Activated T-helper 17 cell treated with anti-CD3 and anti-CD28 coated beads, Interleukin-2, amount 50 U/mL, for 72 hours (primary cell): ENCODE measurements at places on chromosomes 4 and X.
A peak's percentile ranks its signal among the peaks of the same experiment; 100 is the strongest.

GRCh38 chrX:2933125-2933900 is 4.2 kb upstream of the ARSD start:
- no peak for ATAC-seq

DNA sequence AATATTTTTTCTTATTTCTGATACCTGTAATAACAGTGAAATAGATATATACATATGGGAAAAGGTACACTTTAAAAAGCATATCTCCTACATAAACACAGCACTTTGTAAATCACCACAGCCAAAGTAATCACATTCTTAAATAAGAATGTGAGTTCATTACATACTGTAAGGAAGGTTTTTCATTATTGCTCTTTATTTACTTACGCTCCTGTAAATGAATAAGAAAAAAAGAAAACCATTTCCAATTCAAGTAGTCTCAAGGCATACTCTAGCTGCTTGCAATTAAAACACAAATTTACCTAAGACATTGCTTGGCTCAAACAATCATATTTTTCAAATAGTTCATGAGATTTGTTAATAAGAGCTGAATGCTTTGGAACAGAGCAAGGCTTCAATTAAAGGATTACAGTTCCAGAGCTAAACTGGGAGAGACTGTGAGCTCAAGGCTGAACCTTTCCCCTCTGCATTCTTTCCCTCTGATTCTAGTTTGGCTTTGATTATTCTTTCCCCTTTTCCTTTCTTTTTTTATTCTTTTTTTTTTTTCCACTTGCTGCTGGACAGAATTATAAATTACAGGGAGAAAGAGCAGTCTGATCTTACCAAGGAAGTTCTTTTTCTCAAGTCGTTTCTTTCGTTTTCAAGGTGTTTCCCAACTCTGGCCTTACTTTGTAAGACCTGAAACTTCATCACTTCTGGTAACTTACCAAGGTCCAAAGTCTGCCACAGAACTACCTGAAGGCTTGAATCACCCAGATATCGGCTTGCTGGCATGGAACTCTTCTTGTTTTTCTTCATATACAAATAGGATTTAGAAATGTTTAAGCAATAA is 278.3 kb downstream of the INPP4B start:
- peak; percentile 30 for ATAC-seq

DNA sequence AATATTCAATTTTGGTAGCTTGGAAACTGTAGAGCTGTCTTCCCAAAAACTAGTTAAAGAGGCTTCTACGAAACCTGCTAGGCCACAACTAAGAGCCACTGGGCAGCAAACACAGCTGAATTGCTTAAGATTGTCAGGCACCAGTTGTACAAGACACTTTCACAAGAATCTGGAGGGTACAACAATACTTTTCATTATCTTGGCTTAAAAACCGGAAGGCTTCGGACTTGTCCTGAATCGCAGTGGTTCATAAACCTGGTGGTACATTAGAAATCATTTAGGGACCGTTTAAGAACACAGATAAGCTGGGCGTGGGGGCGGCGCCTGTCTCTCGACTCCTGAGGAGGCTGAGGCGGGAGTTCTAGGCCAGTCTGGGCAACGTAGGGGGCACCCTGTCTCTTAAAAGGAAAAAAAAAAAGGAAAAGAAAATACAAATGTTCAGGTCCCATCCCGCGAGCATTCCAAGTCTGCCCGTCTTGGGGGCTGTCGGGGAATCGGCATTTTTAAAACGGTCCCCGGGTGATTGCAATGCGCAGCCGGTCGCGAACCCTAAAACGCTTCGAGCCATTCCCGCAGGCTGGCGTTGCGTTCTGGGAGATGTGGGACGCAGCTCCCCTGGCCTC is 763 bp downstream of the PYURF start:
- no peak for ATAC-seq

DNA sequence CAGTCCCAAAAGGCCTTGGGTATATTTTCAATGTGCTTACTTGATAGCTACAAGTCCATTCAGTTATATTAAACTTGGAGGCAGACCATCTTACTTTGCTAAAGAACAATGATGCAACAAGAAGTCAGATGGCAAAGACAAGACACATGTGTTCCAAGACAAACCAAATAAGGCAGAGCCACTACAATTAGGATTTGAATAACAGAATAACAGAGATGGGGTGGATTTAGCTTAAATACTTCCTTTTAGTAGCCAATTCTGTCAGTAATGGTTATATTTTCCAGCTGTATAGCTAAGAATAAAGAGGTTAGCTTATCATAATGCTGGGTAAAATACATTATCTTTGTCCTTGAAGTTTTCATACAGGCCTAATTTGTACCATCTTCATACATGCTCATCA is 37.7 kb upstream of the FRAS1 start:
- ATAC-seq = no peak

DNA sequence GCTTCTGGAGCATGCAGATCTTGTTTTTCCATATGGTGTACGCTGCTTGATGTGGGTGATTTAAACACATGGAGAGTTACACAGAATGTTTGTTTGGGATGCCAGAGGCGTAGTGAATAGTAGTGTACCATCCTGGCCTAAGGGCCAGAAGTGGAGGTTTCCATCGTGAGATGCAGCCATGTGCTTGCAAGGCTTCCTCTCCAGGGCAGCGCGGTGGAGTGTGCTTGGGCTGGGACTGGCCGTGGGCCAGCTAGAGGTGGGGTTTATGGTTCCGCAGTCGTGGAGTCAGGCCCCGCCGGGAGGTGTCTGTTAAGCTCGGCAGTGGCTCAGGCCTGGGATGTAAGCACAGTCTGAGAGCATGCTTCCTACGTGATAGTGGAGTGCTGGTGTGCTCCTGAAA is 14.0 kb downstream of the STOX2 start:
- ATAC-seq = no peak

DNA sequence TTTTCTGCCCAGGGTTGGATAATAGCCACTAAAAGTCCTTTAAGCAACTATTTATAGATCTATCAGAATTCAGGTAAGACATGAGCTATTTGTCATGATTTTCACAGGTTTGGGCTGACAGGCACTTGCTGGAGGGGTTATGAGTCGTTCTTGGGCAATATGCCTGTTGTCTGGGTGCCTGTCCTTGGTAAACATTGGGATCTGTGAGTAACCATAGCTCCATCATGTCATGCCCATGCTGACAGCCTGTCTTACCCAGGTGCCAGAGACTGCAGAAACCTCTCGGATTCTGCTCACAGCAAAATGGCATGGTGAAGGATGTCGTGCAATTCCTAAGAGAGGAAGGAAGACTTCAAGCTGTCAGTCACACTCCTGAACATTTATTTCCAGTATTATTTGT is 116.0 kb upstream of the PUDP start:
- no peak for ATAC-seq

GRCh38 chr4:40241941-40242340 is 45.1 kb downstream of the RHOH start:
- no peak for ATAC-seq

- no peak for ATAC-seq
Observed at GRCh38 chr4:22522706-22523501, 7.0 kb upstream of the ADGRA3 start.

DNA sequence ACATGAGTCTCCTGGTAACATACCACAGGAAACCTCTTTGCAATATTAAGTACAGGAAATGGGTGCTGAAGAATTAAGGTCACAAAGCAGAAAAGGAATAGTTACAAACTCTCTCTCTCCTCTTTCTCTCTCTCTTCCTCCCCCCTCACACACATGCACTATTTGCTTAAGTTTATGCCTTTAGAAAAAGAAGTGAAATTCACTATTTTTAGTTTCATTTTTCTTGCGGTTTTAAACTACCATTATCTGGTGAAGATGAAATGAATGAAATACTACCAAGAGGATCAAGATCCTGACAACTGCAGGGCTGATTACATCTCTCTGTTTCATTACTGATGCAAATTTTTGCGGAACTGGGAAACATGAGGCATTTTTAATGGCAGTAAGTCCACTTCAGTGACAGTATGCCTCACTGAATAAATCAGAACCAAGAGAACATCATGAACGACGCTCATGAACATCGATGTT is 64.3 kb upstream of the FTHL17 start:
- peak; percentile 58 for ATAC-seq

- ATAC-seq = no peak
Observed at GRCh38 chr4:113534711-113535110, 226.8 kb downstream of the CAMK2D start.

GRCh38 chrX:123749643-123750042 is 16.8 kb upstream of the THOC2 start:
- ATAC-seq = no peak

GRCh38 chr4:188439641-188440311 is 300.5 kb downstream of the TRIML1 start:
- no peak for ATAC-seq

DNA sequence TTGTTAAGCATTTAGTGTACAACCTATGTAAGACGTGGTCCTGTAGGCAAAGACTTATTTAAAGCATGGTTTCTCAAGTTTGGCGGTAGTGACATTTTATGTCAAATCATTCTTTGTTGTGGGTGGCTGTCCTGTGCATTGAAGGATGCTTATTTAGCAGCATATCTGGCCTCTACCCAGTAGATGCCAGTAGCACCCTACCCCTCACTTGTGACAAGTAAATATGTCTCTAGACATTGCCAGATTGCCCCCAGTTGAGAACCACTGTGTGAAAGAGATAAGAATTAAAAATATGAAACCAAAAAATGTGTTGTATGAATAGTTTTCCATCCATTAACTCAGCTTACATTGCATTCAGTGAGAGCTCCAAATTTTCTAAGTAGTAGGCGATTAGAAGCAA is 25.5 kb downstream of the MMAA start:
- no peak for ATAC-seq

GRCh38 chr4:91064157-91064853 is 937.1 kb downstream of the CCSER1 start:
- no peak for ATAC-seq

DNA sequence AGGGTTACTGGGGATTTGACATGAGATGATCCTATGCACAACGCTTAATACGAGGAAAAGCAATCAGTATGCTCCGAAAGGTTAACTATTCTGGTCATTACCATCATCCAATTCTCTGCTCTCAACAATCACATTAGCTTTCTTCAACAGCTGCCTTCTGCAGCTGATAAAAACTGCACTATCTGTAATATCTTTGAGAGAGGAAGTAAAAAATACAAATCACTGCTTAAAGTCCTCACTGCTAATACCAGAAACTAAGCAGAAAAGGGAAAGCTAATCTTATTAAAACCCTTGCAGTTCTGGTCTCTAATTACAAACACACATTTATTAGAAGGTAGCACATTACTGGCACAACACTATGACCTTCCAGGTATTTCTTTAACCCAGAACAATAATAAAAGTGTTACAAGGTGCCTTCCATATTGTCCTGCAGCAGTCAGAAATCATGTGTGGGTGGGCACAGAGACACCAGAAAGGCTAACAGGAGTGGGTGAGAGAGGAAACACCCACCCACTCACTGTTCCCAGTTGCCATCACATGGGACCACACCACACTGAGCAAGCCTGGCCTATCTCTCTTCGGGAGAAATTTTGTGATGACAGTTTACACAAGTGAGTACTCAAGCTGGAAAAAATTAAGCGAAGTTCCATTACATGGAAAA is 71.0 kb downstream of the RELL1 start:
- ATAC-seq = no peak

GRCh38 chrX:10064736-10065135 is 92.0 kb upstream of the CLCN4 start:
- ATAC-seq = no peak
